ENCODE measurements at places on chromosomes 7 and 10. TPM values are rescaled to one million over a fixed set of nuclear protein-coding genes. Genes with fewer than 3 reads are reported as not detected.

JCAD gene
- total RNA-seq: 19.4 TPM

ZYX gene
- 241 TPM for total RNA-seq

FAM180A gene
- 0.27 TPM for total RNA-seq

DPP6 gene
- total RNA-seq: not detected

FGFR2 gene
- 2.9 TPM for total RNA-seq

DRGX gene
- total RNA-seq: not detected

TMEM139 gene
- not detected for total RNA-seq

ATRNL1 gene
- 66.0 TPM for total RNA-seq

GRCh38 chr7:101465576-101466196, 103.0 kb downstream of the COL26A1 start:
- peaks cover 6% of the 10 kb centered on the region for H3K36me3 ChIP-seq
- peaks cover 6% of the 10 kb centered on the region for H3K4me1 ChIP-seq
- H3K27me3 ChIP-seq: no peaks in the 10 kb centered on the region
- no peak overlapping the region for H3K4me3 ChIP-seq

DNA sequence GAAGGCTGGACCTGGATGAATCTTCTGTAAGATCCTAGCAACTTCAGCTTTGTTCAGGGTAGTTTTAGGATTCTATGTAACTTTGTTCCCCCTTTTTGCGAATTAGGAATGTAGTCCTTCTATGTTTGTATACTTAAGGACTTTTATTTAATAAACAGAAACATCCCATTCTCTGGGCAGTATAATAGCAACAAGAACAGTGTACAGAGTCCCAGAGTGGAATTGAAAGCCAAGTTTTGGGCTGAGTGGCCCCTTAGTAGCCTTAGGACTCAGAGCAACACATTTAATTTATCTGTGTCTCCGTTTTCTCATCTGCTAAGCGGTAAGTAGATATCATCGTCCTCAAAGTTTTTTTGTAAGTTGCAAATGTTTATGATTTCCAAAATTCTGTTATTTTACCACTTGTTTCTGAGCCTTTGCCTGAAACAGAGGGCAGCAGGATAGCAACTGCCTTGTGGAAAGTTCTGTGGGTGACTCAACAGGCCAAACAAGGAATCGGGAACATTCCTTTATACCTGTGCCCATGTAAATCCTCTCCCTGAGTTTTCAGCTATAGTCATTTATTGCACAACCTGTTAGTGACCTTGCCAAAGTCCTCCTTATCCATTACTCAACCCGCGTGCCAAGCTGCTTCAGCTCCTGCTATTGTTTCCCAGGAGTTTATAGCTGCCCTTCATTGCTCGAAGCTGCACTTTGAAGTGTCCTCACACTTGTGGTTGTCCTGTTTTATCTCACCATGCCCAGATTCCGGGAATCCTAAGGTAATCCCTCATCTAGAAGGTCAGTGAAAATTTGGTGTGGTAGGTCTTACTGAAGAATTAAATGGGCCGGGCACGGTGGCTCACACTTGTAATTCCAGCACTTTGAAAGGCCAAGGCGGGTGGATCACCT, 199.1 kb upstream of the AHR start:
- DNase-seq: no peak
- no peaks in the 10 kb centered on the region for H3K36me3 ChIP-seq
- no peak overlapping the region for H3K4me3 ChIP-seq
- H3K27ac ChIP-seq: no peak overlapping the region
- no peaks in the 10 kb centered on the region for H3K4me1 ChIP-seq

GRCh38 chr10:1191752-1192151, 135.6 kb downstream of the WDR37 start:
- DNase-seq: no peak
- H3K27me3 ChIP-seq: peaks cover 2% of the 10 kb centered on the region
- no peak overlapping the region for H3K27ac ChIP-seq
- H3K4me1 ChIP-seq: peaks cover 6% of the 10 kb centered on the region
- H3K4me3 ChIP-seq: no peak overlapping the region

- no peaks in the 10 kb centered on the region for H3K4me1 ChIP-seq
- H3K4me3 ChIP-seq: no peak overlapping the region
- no peaks in the 10 kb centered on the region for H3K36me3 ChIP-seq
Measured at GRCh38 chr10:3676564-3676963, 108.4 kb downstream of the KLF6 start.

GRCh38 chr10:15341502-15342128, 29.5 kb downstream of the FAM171A1 start:
- DNase-seq: no peak
- H3K27me3 ChIP-seq: no peaks in the 10 kb centered on the region
- H3K4me1 ChIP-seq: peaks cover 7% of the 10 kb centered on the region
- no peaks in the 10 kb centered on the region for H3K36me3 ChIP-seq
- H3K27ac ChIP-seq: no peak overlapping the region
- no peak overlapping the region for H3K4me3 ChIP-seq

GRCh38 chr10:29102636-29103035, 186.2 kb upstream of the LYZL1 start:
- H3K4me3 ChIP-seq: no peak overlapping the region
- H3K4me1 ChIP-seq: peaks cover 21% of the 10 kb centered on the region
- H3K27ac ChIP-seq: no peak overlapping the region
- H3K27me3 ChIP-seq: no peaks in the 10 kb centered on the region
- no peak for DNase-seq

GRCh38 chr10:77919713-77920108, 6.8 kb downstream of the DLG5 start:
- H3K4me1 ChIP-seq: peaks cover 38% of the 10 kb centered on the region
- no peaks in the 10 kb centered on the region for H3K27me3 ChIP-seq
- DNase-seq: no peak

- peaks cover 50% of the 10 kb centered on the region for H3K4me1 ChIP-seq
- H3K4me3 ChIP-seq: no peak overlapping the region
- H3K36me3 ChIP-seq: peaks cover 5% of the 10 kb centered on the region
- no peak overlapping the region for H3K27ac ChIP-seq
- DNase-seq: no peak
Measured at GRCh38 chr10:86678999-86679792, 10.9 kb downstream of the LDB3 start.

DNA sequence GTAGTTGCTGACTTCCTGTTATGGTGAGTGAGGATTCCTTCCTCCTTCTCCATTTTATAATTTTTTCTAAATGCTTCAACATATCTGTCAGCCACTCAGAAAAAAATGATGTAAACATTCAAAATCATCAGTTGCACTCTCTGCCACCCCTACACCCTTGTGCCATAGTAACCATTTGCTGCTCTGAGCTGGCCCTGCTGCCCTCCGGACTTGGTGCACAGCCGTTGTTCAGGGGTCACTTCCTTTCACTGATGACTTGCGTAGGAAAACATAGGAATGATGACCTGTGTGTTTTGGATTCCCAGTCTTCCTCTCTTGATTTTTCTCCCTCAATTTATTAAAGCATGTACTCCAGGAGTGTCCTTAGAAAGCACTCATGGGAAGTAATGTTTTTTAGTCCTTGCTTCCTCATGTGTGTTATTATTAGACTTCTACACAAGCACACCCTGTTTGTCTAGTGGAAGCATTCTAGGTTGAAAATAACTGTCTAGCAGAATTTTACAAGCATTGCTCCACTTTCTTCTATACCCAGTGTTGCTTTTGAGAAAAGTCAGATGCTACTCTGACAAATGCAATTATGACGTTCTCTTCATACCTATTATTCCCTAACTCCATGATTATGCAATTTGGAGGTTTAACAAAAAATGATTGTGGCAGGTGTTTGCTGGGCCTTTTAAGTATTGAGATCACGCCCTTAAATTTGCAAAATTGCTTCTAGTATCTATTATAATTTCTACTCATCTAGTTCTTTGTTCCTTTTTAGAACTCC, 62.6 kb upstream of the MTPN start:
- peaks cover 1% of the 10 kb centered on the region for H3K27me3 ChIP-seq
- DNase-seq: no peak
- no peaks in the 10 kb centered on the region for H3K36me3 ChIP-seq
- no peak overlapping the region for H3K4me3 ChIP-seq

- no peaks in the 10 kb centered on the region for H3K27me3 ChIP-seq
- H3K36me3 ChIP-seq: no peaks in the 10 kb centered on the region
- no peak overlapping the region for H3K27ac ChIP-seq
- peaks cover 44% of the 10 kb centered on the region for H3K4me1 ChIP-seq
- H3K4me3 ChIP-seq: no peak overlapping the region
Measured at GRCh38 chr7:46707973-46708372, 786.9 kb upstream of the IGFBP3 start.

GRCh38 chr10:48594803-48595538, 9.9 kb downstream of the ARHGAP22 start:
- peaks cover 8% of the 10 kb centered on the region for H3K4me1 ChIP-seq
- H3K4me3 ChIP-seq: no peak overlapping the region
- H3K36me3 ChIP-seq: no peaks in the 10 kb centered on the region
- no peak for DNase-seq

GRCh38 chr10:6239213-6239991, 36.7 kb downstream of the PFKFB3 start:
- peak overlapping the region; percentile 73 for H3K27ac ChIP-seq
- peaks cover 13% of the 10 kb centered on the region for H3K36me3 ChIP-seq
- no peak overlapping the region for H3K4me3 ChIP-seq
- H3K4me1 ChIP-seq: peaks cover 51% of the 10 kb centered on the region

GRCh38 chr10:78944723-78945312, 123.9 kb upstream of the ZMIZ1 start:
- H3K4me3 ChIP-seq: no peak overlapping the region
- H3K4me1 ChIP-seq: peaks cover 30% of the 10 kb centered on the region
- no peaks in the 10 kb centered on the region for H3K27me3 ChIP-seq
- DNase-seq: no peak

DNA sequence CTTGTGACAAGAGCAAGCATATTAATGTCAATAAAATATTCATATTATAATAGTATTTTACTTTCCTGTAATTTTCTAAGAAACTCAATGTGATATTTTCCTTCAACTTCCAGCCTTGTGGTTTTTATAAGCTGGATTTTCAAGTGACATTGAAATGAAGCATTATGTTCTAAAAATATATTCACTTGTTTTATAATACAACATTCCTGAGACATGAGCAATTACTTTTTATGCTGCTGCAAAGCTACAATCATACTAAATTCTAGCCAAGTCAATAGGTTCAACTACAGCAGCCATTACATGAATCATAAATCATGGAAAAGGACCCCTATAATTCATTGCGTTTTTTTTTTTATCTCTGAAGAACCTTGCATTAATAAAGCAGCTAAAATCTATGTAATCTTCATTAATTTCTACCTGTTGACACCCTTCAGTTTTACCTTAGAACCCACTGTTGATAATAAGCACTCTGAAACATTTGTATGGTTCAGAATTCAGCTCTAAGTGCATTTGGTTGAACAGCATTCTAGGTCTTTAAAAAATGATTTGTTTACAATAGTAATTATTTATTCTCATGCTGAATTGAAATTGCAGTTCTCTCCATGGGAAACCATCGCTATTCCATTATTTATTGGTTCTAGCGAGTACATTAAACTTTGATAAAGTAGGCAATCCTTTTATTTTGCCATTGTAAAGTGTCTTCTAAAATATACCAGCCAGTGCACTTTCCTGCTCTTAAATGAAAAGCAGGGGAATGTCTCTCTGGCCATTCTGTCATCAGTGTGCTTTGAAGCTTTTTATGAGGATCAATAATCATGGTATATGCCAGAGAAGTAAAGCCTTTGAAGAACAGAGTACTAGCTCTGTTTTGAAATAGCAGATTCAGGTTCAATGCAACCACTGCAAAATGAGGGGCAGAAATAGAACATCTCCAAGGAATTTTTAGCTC, 132.6 kb downstream of the GNAT3 start:
- no peak overlapping the region for H3K27ac ChIP-seq
- H3K27me3 ChIP-seq: no peaks in the 10 kb centered on the region
- peaks cover 1% of the 10 kb centered on the region for H3K36me3 ChIP-seq
- no peak for DNase-seq
- peaks cover 21% of the 10 kb centered on the region for H3K4me1 ChIP-seq

DNA sequence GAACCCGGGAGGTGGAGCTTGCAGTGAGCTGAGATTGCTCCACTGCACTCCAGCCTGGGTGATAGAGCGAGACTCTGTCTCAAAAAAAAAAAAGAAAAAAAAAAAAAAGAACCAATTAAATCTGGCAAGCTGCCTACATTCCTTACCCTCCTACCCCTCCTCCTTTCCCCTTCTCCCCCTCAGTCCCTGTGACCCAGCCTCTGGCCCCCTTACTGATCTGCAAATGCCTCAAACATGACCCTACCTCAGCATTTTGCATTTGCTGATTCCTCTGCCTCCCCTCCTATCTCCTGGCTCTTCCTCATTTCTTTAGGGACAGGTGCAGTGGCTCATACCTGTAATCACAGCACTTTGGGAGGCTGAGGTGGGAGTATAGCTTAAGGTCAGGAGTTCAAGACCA, 19.3 kb downstream of the CDHR3 start:
- no peak for DNase-seq
- H3K27ac ChIP-seq: no peak overlapping the region
- H3K36me3 ChIP-seq: peaks cover 2% of the 10 kb centered on the region

DNA sequence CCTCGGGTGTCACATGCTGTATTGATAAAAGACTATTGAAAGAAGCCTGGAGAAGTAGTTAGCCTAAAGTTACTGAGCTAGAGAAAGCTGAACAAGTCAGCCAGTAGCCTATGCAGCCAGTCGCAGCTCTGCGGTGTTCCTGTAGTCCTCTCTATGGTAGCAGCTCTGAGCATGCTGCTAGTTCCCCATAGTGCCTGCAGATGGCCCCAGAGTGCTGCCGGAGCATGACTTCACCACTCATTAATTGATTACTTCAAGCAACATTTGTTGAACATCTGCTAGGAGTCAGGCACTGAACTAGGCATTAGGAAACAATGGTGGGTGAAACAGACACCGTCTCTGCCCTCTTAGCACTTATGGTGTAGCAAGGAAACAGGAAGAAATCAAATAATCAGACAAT, 422.7 kb downstream of the SORCS3 start:
- no peak overlapping the region for H3K27ac ChIP-seq
- H3K4me3 ChIP-seq: no peak overlapping the region
- peaks cover 2% of the 10 kb centered on the region for H3K27me3 ChIP-seq
- DNase-seq: no peak
- H3K4me1 ChIP-seq: no peaks in the 10 kb centered on the region
- H3K36me3 ChIP-seq: no peaks in the 10 kb centered on the region

DNA sequence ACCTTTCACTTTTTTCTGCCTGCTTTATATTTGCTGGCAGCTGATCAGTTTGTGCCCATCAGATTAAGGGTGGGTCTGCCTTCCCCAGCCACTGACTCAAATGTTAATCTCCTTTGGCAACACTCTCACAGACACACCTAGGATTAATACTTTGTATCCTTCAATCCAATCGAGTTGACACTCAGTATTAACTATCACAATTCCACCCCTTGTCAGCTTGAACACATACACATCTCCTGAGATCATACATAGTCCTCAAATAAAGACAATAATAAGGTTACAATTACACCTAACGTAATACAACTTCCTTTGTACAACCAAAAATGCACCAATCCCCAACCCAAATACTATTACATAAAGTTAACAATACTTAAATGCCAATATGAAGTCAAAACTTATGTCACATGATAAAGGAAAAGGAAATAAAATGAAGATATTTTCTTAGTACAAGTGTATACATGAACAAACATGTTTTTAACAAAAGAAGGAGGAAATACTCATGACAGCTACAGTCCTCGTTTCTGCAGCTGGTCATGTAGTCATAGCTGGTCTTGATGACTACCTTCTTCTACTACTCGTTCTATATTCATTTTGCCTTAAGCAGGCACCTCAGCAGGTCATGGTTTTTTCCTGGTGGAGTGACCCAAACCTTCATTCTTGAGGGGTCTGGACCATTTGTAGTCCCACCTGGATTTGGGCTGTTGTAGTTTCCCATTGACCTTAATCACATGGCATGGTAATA, 96.7 kb upstream of the CABCOCO1 start:
- H3K4me1 ChIP-seq: no peaks in the 10 kb centered on the region
- H3K36me3 ChIP-seq: peaks cover 6% of the 10 kb centered on the region
- no peak for DNase-seq
- H3K4me3 ChIP-seq: no peak overlapping the region
- H3K27me3 ChIP-seq: no peaks in the 10 kb centered on the region
- H3K27ac ChIP-seq: no peak overlapping the region
